ENCODE measurements at places on chromosomes 13 and 19.

GRCh38 chr19:44642377-44642776 lies 1.3 kb upstream of the PVR start:
- DNase-seq = no peak

GRCh38 chr19:30781047-30781446 lies 408.9 kb downstream of the ZNF536 start:
- DNase-seq = no peak

- no peak for DNase-seq
Measured at GRCh38 chr13:76677043-76677442, 209.2 kb downstream of the KCTD12 start.

- DNase-seq = peak; percentile 70
Measured at GRCh38 chr19:4267101-4267900, 11.8 kb upstream of the SHD start.

DNA sequence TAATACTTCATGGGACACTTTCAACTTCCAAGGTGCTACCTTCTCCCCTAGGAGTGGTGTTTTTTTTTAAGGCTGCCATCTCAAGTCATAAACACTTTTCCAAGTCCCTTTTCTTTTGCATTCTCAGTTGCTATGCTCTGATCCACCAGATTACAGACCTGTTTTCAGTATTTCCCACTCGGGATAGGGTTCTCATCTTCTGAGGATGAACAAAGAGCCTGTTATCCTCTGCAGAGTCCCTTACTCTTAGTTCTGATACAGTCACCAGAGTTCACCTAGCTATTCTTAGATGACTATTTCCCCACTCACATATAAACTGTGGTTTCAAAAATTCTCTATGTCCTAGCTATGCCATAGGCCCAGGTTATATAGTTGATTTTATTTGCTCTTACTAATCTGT lies 15.9 kb downstream of the ZDHHC20 start:
- no peak for DNase-seq

GRCh38 chr13:27965740-27966640 lies 3.1 kb downstream of the CDX2 start:
- DNase-seq = no peak

DNA sequence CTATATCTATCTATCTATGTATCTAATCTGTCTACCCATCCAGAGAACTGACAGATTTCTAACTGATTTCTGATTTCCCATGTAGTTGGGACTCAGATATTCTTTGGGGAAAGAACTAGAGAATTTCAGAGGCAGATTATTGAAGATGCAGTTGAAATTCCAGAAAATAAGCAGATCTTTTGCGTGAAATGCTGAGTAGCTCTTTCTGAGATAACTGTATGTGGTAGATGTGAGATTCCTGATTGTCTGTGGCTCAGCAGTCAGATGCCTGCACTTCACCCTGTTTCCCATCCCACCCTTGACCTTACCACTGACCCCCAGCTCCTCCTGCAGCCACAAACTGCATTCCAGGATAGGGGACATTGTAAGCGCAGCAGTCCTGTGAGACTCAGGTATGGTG lies 61.5 kb downstream of the DGKH start:
- DNase-seq = no peak

GRCh38 chr13:101149735-101150384 lies 266.4 kb downstream of the NALCN start:
- DNase-seq = no peak

- no peak for DNase-seq
Measured at GRCh38 chr19:47106821-47107201, 6.8 kb downstream of the ZC3H4 start.

GRCh38 chr13:94351292-94351990 lies 128.0 kb downstream of the DCT start:
- DNase-seq = no peak

DNA sequence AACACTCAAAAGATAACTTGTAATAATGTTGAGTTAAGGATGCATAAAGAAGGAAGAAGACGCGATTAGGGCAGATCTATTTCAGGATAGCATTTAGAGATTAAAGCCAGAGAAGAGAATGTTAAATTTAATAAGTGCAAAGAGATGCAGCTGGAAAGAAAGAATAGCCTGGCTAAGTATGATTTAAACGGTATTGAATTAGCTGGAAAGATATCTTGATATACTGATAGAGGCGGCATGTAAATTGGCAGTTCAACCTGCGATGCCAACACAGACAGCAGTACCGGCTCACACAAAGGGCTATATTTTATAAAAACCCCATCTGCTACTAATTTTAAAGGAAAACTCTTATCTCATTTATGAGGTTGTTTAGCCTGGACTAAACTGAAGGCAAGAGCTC lies 121.4 kb downstream of the ENOX1 start:
- no peak for DNase-seq

DNA sequence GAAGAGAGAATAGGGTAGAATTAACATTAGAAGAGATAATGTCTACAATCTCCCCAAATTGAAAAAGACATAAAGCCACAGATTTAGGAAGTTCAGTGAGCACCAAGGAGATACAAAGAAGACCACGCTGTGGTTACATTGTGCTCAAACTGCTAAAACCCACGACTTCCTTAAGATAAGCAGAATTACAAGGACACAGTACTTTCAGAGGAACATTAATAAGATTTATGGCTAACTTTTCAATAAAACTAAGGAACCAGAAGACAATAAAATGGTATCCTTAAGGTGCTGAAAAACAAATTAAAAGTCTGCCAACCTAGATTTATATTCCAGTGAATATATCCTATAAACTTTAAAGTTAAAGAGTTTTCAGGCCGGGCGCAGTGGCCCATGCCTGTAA lies 7.4 kb upstream of the IL17D start:
- no peak for DNase-seq

GRCh38 chr19:35673121-35673804 lies 6.9 kb downstream of the UPK1A start:
- DNase-seq = no peak
